Putamen (tissue), 1 donor: ENCODE measurements at places on chromosomes 2 and 18.

DNA sequence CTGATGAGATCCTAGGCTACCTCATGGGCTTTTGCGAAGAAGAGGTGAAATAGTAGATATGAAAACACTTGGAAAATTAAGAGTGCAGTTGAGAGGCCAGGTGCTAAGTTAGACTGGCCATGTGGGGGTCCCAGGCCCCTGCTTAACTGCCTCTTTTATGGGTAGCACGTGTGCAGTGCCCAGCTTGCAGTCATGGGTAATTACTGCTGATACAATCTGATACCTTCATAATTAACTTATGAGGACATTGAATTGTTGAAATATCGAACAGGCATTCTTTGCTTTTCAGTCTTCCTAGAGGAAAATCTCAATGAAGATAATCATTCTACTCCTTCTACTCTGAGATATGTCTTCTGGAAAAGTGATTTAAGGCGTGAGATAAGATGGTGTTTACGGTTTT, 11.6 kb downstream of the TRAF3IP1 start:
- no peak for DNase-seq

- DNase-seq = no peak
These were observed 361.2 kb upstream of the HNRNPA3 start for GRCh38 chr2:176851200-176851888.

DNA sequence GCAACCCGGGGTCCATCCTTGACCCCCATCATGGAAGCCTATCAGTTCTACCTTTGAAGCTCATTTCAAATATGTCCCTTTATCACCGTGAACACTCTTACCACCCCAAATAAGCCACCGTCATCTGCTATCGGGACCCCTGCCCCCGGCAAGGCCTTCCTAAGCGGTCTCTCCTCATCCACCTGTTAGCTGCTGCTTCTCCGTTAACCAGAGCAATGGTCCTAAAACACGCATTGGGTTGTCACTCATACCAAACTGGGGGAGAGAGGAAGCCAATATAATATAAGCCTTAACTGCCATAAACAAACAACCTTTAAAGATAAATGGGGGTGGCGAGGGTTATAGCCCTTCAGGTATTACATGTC, 680 bp downstream of the ASNSD1 start:
- no peak for DNase-seq

GRCh38 chr2:66275984-66276383, 158.9 kb upstream of the MEIS1 start:
- no peak for DNase-seq

DNA sequence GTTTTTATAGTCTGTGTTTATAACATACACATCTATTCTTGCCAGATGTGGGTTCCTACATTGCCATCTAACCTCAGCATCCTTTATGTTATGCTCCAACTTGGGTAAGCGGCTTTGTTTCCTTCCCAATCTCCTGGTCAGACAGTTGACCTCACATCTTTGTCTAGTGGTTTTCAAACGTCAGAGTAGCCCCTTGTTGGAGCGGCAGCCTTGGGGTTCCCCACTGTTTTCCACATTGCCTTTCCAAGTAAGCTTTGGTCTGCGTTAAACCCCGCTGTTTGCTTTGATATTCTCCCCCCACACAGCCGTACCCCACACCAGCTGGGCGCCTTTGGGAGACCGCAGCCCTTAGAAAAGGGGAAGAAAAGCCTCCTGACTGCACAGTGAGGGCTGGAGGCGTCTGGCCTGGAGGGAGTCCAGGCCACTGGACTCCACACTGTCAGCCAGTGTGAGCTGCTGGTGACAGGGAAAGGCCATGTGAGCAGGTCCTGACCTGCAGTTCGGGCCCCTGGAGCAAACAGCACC, 83.3 kb downstream of the MALT1 start:
- peak; percentile 34 for DNase-seq

DNA sequence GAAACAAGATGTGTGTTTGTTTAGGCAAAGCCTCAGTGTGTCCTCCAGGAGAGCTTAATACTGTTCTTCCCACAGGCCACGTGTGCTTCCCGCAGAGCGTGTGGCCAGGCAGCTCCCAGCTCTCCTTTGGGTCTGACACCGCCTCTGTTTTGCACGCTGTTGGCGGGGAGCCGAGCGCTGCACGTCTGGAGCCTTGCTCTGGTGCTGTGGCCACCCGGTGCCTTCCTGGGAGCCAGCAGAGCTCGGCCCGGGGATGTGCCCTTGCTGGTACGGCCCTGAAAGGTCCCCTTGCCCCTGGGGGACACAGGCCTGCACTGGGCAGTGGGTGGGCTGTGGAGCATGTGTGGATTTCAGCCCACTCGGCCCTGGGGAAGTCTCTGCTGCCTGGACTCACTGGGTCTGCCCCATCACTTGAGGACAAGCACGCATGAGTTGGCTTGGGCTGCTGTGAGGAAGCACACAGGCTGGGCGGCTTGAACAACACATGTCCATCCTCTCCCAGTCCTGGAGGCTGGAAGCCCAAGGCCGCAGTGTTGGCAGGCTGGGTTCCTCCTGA, 160.7 kb upstream of the HDAC4 start:
- no peak for DNase-seq

- DNase-seq = no peak
These were observed 438.2 kb downstream of the NBAS start for GRCh38 chr2:15122915-15123314.

GRCh38 chr18:76565238-76566173, 70.5 kb upstream of the ZNF516 start:
- peak; percentile 45 for DNase-seq

DNA sequence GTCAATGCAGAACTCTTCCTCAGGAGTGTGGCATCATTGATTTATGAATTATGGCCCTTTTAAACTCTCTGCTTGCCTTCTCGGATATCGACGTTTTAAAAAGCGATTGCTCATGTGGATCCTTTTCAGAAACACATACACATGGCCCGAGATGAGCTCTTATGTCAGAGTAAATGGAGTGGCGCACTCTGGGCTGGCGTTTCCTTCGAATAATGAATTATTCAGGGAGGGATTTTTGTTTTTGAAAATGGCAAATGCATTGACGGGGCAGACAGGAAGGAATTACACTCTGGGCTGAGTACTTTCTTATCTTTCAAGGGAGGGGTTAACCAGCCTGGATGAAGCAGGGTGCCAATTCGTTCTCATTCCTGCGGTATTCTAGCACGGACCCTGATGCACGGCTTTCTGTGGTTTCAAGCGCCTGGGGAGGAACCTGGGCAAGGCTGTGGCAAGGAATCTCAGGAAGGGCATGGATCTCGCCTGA, 142.7 kb downstream of the PRKCE start:
- no peak for DNase-seq

DNA sequence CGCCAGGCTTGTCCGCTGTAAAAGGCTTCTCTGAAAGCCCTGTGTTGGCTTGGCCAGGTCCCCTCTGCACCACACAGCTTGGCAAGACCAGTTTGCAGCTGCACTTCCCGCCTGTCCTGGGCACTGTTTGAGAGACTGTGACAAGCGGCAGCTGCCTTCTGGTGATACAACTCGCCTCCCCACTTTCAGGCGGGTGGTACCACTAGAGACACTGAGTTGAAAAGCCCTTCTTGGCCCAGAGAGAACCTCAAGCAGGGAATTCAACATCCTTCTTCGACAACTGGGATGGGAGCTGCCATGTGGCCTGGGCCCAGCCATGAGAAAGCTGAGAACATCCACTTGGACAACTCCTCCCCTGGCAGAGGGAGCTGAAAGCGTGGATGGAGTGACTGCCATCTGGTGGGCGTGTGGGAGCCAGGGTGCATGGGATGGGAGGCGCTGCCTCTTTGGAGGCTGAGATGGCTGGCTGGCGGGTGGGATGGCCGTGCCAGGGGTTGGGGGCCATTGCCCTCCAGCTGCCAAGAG, 125.5 kb upstream of the REV1 start:
- DNase-seq = peak; percentile 56

DNA sequence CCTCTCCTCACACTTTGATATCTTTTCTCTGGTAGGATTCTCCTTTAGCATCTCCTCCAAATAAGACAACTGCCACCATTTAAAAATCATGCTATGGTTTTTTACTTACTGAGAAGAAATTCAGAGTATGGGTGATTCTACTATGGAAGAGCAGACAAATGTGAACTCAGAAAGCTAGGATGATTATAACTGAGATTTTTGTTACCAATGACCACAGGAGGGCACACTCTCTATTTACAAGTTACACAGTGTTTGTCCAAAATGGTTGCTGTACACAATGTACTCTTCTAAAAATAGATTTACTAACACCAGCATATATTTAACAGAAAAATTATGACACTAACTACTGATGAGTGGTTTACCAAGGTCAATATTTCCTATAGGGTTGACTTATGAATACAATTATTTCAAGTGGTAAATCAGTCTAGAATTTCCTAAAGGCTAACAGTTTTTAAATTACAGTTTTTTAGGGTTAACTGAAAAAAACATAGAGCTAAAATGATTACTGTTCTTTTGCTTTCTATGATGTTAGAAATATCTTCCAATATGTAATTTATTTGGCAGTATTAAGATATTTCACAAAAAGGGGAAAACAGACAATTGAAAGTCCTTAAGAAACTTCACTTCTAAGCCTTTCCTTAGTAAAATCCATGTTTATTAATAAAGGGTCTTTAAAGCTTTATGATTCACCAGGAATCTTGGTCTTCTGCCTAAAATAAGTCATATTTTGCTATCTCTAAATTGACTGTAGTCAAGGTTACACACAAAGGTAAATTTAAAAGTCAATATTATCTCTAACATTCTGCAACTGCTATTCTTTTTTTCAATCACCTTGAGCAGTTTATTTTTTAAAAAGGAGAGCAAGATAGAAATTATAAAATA, 57.2 kb downstream of the MAP4K3 start:
- DNase-seq = peak; percentile 42

- no peak for DNase-seq
These were observed 85.2 kb upstream of the NDUFV2 start for GRCh38 chr18:9017167-9017904.

- DNase-seq = no peak
These were observed 83.4 kb downstream of the TTN start for GRCh38 chr2:178723786-178724346.

GRCh38 chr2:233260661-233261060, 9.2 kb downstream of the ATG16L1 start:
- DNase-seq = no peak

DNA sequence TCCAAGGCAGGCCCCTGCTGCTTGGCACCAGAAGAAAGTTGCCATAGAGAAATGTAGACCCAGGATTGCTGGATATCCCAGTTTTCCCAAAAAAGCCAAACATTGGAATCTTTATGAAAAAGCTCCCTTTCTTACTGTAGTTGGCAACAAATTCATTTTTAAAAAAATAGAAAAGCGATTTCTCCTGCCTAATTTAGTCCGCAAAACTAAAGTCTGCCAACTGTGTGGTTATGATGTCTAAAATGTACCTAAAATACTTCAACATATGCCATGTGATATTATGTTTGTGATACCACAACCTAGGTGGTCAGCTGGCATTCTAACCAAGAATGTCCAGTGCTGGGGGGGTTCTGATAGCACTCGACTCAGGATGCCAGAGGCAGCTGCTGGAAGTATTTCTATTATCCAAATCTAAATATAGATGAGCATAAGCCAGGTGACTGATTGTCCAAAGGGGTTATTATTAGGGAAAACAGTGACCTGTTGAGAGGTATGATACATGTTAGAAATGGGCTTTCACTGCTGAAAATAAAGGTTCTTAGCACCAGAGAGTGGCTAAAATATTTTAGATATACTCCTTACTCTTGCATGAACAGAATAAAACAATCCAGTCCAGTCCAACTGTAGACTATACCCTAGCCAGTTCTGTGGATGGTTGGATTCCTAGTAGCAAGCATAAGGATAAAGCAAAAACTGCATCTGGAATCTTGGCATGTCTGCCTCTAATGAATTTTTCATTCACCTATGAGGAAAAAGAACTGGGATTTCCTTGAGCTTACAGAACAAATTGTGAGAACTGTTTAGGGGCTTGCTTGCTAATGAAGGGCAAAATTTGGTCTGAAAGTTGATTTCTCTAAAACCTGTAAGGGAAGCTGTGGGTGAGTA, 101.7 kb downstream of the STK39 start:
- DNase-seq = no peak

- no peak for DNase-seq
These were observed 91.4 kb downstream of the TRIB2 start for GRCh38 chr2:12807907-12808810.

DNA sequence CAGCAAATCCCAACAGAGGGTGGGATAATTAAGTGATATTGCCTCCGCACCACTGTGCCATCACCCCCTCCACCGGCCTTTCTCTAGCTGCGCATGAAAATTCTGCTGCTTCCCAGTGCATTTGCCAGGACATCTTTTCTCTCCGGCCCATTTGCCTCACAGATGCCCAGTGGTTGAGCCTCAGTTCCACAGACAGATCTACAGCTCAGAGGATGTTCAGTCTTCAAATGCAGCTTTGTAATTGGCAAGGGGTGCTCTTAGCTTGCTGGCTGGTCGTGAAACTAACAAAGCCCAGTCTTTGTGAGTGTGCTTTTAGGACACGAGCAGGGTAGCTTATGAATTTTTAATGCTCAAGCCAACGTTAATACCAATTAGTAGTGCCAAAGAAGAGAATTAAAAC, 253.3 kb upstream of the REV1 start:
- no peak for DNase-seq

GRCh38 chr2:127377262-127377661, 10.5 kb downstream of the MAP3K2 start:
- no peak for DNase-seq

GRCh38 chr2:36493306-36493705, 104.7 kb downstream of the FEZ2 start:
- no peak for DNase-seq

GRCh38 chr2:139438478-139438877, 658.3 kb upstream of the NXPH2 start:
- DNase-seq = no peak

DNA sequence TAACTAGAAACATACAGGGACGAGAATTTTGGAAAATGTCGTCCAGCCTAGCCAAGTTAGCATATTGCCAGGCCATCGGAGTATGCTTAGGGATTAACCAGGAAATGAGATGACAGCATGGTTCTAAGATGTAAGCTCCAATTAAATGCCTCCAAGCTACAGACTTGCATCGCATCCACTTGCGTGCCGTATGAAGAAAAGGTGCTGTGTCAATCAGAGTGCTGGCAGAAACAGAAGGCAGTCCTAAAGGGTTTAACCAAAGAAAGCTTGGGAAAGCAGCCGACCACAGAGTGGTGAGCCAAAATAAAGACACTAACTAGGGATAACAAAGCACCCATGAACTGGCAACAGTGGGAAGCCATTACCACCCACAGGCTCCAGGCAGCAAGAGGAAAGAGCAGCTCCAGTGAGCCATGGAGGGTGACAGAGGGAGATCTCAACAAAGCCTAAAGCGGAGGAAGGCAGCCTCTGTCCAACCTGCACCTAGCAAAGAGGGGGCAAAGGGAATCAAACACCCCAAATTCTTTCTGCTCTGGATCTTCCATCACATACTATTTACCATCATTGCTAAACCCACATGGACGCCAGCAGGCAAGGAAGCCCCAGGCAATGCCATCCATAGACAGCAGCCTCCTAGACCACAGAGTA, 27.6 kb upstream of the SOCS6 start:
- DNase-seq = no peak

- no peak for DNase-seq
These were observed 150.9 kb downstream of the ATAD2B start for GRCh38 chr2:23776021-23776420.
